Lower leg skin (tissue), 4 donors: ENCODE measurements at places on chromosomes 6 and 20. TPM values are rescaled to one million over a fixed set of nuclear protein-coding genes. Genes with fewer than 3 reads are reported as not detected.

GSTA1 gene
- 1.4 TPM for total RNA-seq

SFT2D1 gene
- total RNA-seq: 42.9 TPM

SMOC2 gene
- 12.9 TPM for total RNA-seq

PAX1 gene
- total RNA-seq: 2.8 TPM

PKHD1 gene
- 0.32 TPM for total RNA-seq

MARCKS gene
- total RNA-seq: 130 TPM

SUPT3H gene
- 1.6 TPM for total RNA-seq

FKBP5 gene
- 278 TPM for total RNA-seq

ROS1 gene
- total RNA-seq: 0.11 TPM

LSM2 gene
- 26.5 TPM for total RNA-seq

RIMS4 gene
- total RNA-seq: 0.39 TPM

SCRT2 gene
- total RNA-seq: not detected

UCKL1 gene
- 28.1 TPM for total RNA-seq

POU5F1 gene
- total RNA-seq: 5.2 TPM

CFB gene
- 7.4 TPM for total RNA-seq

EDN3 gene
- 0.96 TPM for total RNA-seq

CASS4 gene
- total RNA-seq: 0.93 TPM

TRIM15 gene
- 0.98 TPM for total RNA-seq

PMEPA1 gene
- 11.6 TPM for total RNA-seq

MAPK13 gene
- 94.4 TPM for total RNA-seq

CFAP61 gene
- total RNA-seq: 0.19 TPM

IFT52 gene
- total RNA-seq: 8.5 TPM

LST1 gene
- total RNA-seq: 4.5 TPM

SMLR1 gene
- total RNA-seq: not detected

KCNB1 gene
- 0.64 TPM for total RNA-seq

OR2J3 gene
- not detected for total RNA-seq

PTK6 gene
- total RNA-seq: 87.0 TPM

EFCAB8 gene
- not detected for total RNA-seq

DEFB132 gene
- not detected for total RNA-seq

BPIFB1 gene
- total RNA-seq: not detected

PPP1R3D gene
- total RNA-seq: 14.5 TPM

SNAP91 gene
- not detected for total RNA-seq

SYNJ2 gene
- 7.5 TPM for total RNA-seq

VSX1 gene
- not detected for total RNA-seq

TRIM10 gene
- total RNA-seq: 0.13 TPM

PRICKLE4 gene
- 4.0 TPM for total RNA-seq

STMND1 gene
- total RNA-seq: 1.2 TPM

C20orf144 gene
- not detected for total RNA-seq

PTGIS gene
- total RNA-seq: 13.3 TPM
